ENCODE measurements at places on chromosomes 5 and 9.

GRCh38 chr5:160486573-160486972 is 64.9 kb downstream of the PTTG1 start:
- DNase-seq = no peak

DNA sequence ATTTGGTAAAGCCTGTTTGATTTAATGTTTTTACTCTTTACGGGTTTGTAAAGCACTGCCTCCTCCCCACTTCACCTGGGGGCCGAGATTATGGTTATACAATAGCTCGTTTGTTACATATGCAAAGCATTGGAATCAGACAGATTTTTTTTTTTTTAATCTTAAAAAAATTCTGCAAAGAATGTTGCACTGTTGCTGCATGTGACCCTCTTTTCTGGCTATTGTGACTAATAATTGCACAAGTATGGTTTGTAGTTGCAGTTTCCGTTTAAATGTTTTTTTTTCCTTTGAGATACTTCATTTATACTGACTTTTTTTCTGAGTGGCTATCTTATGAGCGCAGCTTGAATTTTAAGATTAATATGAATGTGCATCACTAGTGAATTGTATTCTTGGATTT is 165.3 kb downstream of the KDM4C start:
- DNase-seq = no peak

GRCh38 chr9:109861499-109861898 is 81.5 kb downstream of the PALM2AKAP2 start:
- no peak for DNase-seq

DNA sequence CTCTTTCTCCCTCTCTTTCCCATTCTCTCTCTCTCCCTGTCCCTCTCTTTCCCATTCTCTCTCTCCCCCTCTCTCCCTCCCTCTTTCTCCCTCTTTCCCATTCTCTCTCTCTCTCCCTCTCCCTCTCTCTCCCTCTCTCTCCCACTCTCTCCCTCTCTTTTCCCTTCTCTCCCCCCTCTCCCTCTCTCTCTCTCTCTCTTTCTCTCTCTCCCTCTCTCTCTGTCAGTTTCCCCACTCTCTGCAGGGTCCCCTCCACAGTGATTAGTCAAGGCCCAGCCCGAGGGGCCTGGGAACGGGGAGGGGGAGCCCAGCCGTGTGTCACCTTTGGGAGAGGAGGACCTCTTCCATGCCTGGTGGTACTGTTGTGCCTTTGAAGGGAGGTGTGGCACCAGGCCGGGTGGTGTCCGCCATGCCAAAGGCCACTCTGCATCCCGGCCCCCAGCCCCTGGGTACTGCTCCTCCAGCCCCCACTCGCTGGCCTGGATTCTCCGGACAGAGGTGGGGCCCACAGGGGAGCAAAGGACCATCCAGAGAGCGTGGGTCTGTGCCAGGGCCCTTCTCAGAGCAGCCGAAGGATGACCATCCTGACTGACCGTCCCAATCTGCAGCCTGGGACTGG is 25.4 kb downstream of the KCNT1 start:
- DNase-seq = no peak

GRCh38 chr9:123335986-123336329 is 20.0 kb upstream of the CRB2 start:
- DNase-seq = no peak

GRCh38 chr9:137815256-137816255 is 62.0 kb upstream of the CACNA1B start:
- DNase-seq = no peak

DNA sequence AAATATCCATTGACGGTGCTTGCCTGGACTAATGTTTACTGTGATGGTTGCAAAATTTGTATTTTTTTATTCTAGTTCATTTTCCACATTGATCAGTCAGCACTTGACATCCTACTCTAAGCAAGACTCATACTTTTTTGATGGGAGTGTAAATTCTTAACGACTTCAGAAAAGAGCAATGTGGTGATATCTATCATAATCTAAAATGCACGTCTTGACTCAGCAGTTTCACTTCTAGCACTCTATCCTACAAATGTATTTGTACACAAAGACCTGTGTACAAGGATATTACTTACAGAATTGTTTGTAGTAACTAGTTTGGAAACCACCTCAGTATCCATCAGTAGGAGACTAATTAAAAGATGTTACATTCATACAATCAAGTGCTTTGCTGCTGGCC is 24.0 kb downstream of the NAA35 start:
- DNase-seq = no peak

- no peak for DNase-seq
Measured at GRCh38 chr5:150368526-150368925, 11.0 kb downstream of the TCOF1 start.

GRCh38 chr5:114448481-114448880 is 86.6 kb downstream of the KCNN2 start:
- no peak for DNase-seq

DNA sequence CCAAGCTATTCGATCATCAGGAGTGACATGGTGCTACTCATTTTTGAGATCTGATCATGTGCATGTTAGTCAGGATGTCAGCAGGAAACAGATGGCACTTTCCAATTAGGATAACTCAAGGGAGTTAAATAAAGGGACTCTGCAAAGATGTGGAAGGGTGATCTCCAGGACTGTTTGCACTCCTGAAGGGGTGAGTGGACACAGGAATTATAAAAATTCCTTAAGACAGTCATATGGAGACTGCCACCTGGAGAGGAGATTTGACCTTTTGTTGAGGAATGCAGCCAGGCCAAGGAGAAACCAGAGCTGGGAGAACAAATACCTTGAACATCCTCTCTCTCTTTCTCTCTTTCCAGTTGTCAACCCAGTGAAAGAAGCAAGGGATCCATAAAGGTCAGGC is 189.1 kb downstream of the GABRG2 start:
- DNase-seq = no peak

- no peak for DNase-seq
Measured at GRCh38 chr5:35443803-35444595, 173.7 kb upstream of the SPEF2 start.

DNA sequence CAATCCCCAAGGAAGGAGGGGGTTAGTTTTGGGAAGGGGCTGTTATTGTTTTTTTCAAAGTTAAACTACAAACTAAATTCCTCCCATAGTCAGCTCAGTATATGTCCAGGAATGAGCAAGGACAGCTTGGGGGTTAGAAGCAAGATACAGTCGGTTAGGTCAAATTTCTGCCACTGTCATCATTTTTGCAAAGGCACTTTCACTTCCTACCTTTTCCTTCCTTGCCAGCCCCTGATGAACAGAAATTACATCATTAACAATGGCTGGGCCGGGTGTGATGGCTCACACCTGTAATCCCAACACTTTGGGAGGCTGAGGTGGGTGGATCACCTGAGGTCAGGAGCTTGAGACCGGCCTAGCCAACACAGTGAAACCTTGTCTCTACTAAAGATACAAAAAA is 51.5 kb upstream of the HRH2 start:
- no peak for DNase-seq

DNA sequence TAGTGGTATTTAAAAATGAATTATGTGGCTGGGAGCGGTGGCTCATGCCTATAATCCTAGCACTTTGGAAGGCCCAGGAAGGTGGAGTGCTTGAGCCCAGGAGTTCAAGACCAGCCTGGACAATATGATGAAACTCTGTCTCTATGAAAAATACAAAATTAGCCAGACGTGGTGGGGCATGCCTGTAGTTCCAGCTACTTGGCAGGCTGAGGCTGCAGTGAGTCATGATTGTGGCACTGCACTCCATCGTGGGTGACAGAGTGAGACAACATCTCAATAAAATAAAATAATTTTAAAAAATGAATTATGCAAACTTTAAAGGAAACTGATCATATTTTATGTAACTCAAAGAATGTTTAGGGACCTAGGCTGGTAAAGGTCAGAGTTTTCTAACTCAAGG is 310.8 kb upstream of the DMRT1 start:
- DNase-seq = no peak

DNA sequence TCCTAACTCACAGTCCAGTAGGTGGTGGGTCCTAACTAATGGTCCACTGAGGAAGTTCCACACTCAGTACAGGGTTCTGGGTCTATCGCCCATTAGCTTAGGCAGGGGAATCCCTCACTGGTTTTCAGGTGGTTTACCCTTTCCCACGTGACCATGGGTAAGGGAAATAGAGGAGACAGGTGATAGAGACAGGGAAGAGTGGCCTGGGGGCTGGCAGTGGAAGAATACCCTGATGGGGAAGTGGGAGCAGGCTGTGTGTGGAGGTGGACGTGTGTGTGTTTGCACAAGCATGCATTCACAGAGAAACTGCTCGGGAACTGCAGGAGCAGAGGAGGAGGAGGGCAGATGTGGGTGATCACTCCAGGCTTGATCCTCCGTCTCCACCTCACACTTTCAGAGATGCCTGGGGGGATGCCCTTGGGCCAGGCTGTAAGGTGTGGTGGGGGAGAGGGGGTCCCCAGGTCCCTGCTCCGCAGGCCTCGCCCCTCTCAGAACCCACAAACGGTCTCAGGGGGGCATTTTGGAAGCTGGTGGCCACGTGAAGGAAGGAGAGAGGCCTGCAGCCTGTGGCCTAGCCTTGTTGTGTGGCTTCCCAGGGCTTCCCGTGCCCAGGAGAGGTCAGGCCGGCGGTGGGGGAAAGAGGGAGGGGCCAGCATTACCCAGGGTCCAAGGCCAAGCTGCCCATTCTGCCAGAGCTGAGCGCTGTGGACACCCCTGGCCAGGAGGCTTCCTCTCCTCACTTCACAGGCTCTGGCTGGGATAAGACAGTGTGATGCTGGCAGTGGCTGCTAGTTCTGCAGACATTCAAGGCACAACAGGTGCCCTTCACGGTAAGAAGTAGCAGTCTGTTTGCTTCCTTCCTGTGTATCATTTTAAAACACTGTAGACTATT is 80.0 kb downstream of the OTULIN start:
- DNase-seq = no peak

- DNase-seq = no peak
Measured at GRCh38 chr5:16952968-16953671, 17.0 kb upstream of the MYO10 start.

GRCh38 chr5:98050583-98050982 is 722.9 kb upstream of the RGMB start:
- DNase-seq = no peak

GRCh38 chr5:170092455-170093101 is 13.1 kb upstream of the FOXI1 start:
- no peak for DNase-seq

DNA sequence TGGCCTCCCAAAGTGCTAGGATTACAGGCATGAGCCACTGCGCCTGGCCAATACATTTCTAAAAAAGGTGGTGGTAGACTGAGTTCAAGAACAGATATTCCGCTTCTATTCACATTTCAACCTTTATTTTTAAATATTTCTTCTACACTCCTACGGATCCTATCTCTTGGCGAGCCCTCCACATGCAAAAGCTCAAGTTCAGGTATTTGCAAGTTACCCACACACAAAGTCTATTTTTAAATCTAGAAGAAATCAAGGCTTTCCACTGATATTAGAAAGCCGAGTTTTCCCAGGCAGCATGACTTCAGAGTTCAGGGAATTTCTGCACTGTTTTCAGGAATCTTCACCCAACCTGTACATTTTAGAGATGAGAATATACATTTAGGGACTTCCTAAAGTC is 101.3 kb upstream of the SAP30L start:
- no peak for DNase-seq

DNA sequence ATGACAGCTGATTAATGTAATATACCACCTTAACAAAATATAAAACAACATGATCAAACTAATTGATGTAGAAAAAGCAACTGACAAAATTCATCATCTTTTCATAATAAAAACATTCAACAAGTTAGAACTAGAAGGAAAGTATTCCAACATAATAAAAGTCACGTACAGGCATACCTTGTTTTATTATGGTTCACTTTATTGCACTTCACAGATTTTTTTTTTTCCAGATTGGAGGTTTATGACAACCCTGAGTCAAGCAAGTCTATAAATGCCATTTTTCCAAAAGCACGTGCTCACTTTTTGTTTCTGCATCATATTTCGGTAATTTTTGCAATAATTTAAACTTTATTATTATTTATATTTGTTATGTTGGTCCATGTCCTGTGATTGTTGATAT is 1120.3 kb downstream of the PTPRD start:
- no peak for DNase-seq

DNA sequence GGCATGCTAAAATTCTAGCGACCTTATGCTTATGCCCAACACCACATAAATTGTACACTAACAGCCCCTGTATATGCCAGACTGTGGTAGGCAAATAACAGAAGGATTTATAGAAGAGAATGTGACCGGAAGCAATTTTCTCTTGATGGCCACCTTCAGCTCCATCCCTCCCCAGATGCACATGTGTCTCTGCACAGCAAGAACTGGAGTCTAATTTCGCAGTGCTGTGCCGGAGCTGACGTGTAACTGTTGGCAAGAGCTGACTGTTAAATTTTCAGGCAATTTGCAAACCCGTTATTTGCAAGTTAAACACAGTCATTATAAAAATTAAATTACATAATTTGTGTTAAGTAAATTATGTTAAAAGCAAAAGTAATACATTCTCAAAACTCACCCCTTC is 48.4 kb downstream of the PCA3 start:
- no peak for DNase-seq

GRCh38 chr9:71269859-71270258 is 148.4 kb upstream of the TRPM3 start:
- no peak for DNase-seq

DNA sequence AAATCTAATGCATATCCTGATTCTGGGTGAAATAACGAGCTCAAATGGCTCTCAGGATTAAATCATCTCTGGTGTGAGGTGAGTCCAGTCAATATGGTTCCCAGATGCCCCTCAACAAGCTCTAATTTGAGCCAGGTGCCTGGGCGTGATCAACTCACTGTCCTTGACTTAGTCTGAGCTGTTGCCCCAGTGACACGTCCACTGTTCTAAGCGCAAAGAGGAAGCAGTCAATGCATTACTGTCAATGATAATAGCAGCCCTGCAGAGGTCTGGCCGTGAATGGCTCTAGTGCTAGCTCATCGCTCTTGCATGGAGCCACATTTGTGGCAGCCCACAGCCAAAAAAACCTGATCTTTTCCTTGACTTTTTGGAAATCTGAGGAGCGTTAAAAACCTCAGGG is 128.6 kb upstream of the EFNA5 start:
- no peak for DNase-seq

- no peak for DNase-seq
Measured at GRCh38 chr5:126982926-126983873, 47.2 kb downstream of the MARCHF3 start.

DNA sequence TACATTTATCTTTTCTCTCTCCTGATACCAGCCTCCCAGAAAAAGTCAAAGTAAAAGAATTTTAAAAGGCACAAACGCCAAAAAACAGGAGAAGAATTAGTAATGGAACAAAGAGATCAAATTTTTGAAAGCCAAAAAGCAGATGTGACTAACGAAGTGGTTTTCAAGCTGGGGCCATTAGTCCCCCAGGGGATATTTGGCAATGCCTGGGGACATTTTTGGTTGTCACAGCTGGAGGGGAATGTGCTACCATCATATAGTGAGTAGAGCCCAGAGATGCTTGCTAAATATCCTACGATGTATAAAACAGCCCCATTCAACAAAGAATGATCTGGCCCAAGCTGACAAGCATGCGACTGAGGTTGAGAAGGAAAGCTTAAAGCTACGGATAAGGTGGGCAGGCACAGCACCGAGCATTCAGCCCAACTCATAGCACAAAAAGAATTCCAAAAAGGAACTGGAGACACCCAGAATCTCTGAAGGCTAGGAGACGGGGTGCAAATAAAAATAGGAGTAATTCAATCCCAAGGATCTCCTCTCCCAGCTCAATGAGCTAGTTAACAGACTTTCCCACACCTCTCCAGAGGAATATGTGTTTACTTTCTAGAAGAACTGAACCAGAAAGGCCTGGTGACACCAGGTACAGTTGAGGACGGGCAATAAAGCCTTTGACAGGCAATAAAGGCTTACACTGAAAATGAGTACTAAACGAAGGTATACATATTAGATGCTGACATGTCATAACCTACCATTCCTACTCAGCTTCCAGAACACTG is 269.0 kb downstream of the DENND1A start:
- no peak for DNase-seq

Measured in GOT3 (cell line).